NCI-H1930 (cell line): ENCODE measurements at places on chromosomes 6 and 20.

DNA sequence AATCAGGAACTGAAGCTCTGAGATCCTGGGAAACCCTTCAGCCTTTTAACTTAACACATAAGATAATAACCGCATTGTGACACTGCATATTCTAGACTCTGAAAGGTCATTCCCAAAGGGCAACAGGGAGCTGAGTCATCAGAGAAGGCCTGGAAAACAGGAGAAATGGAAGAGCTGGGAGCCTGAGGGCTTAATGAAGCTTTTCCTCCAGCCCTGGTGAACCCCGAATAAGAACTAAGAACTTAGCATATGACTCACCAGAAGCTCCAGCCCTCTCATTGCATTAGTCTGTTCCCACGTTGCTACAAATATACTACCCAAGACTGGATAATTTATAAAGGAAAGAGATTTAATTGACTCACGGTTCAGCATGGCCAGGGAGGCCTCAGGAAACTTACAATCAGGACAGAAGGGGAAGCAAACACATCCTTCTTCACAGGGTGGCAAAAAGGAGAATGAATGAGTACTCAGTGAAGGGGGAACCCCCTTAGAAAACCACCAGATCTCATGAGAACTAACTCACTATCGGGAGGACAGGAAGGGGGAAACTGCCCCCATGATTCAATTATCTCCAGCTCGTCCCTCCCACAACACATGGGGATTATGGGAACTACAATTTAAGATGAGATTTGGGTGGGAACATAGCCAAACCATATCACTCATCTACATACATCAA, 648.5 kb downstream of the TFAP2A start:
- DNase-seq = no peak

GRCh38 chr6:21447987-21448386, 145.6 kb upstream of the SOX4 start:
- DNase-seq = no peak

DNA sequence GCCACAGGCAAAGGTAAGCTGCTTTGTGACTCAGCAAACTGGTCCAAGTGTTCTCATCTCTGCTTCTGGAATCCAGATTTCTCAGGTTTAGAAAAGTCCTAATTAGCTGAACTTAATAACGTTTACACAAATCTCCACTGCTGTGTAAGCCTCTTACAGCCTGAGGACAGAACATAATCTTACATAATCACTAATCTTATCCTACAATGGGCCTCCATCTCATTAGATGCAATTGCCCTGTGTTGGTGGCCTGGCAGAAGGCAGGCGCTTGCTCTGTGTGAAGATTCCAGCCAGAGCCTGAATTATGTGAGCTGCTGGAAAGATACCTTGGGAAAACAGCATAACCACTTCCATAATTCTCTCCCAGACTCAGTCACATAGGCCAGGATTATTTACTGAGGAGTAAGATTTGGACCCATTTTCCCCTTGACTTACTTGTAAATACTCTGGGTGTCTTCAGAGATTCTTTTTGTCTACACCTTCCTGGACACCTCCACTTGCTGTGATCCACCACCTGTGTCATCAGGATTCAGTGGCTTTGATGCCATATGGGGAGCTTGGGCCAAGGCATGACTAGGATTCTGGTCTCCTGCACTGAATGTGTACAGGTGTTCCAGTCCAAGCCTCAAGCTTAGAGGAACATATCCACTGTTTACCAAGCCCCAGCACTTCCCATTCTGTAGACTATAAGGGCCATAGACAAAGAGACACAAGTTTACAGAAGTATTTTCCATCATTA, 104.4 kb downstream of the C6orf118 start:
- no peak for DNase-seq

- no peak for DNase-seq
Measured at GRCh38 chr6:11241154-11241792, 8.8 kb upstream of the NEDD9 start.

- no peak for DNase-seq
Measured at GRCh38 chr6:45116714-45117410, 211.3 kb upstream of the RUNX2 start.

DNA sequence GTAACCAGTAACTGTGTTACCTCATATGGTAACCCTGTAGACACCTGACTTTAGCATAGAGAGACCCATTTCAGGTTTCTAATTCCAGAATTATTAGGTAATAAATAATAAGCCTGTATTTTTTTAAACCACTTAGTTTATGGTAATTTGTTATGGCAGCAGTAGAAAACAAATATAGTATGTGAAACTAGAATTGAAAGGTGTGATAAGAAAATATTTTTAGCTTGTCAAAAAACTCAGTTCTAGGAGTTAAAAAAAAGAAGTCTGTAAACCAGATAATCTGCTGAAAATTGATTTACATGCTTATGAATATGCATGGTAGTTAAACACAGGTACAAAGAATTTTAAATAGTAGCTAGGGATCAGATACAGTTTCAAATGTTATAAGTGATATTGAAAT, 695.0 kb upstream of the GJE1 start:
- DNase-seq = no peak

DNA sequence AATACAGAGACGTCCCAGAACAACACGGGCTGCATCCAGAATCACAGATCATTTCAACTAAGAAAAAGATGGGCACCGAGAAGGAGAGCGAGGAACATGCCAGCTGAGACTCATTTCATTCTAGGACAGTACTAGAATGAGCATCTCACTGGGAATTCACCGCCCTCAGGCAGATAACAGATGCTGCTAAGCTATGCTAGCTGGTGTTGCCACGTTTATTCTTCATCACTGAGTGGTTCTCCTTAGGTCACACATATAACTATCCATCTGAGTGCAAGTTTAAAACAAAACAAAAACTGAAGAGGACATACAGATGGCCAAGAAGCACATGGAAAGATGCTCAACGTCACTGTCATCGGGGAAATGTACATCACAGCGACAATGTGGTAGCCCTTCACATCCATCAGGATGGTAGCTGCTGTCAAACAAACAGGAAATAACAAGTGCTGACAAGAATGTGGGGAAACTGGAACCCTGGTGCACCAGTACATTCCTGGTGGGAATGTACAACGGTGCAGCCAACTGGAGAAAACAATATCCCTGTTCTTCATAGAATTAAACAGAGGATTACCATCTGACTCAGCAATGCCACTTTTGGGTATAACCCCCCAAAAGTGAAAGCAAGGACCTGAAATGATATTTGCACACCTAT, 97.6 kb downstream of the SLC22A23 start:
- no peak for DNase-seq

DNA sequence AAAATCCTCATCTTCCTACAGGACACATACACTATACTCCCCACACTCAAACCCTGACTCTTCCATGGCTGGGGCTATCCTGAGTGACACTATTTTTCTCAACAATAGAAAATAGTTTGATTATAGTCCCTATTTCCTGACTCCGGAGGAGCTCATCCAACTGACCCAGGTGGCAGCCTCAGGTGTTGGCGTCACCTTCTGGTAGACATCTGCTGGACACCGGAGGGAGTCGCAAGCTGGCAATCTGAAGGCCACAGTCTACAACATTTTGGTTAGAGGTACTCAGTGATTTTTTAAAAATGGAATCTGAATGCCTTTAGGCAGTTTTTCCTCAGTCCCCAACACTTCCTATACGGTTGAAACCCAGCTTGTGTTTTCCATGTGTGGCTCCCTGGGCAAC, 32.2 kb upstream of the OCSTAMP start:
- no peak for DNase-seq

DNA sequence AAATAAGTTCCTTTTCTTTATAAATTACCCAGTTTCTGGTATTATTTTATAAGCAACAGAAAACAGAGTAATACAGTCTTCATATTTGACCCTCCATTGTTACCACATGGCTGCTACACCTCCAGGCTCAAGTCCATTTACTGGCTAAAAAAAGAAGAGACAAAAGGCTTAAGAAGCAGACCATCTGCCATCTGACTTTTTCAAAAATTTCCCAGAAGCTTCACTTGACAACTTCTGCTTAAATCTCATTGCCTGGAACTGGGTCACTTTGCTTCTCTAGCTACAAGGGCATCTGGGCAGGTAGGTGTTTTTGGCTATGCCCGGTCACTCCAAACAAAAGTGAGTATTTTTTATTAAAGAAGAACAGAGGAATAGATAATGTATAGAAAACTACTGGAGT, 118.0 kb downstream of the GRM1 start:
- no peak for DNase-seq

GRCh38 chr20:3276680-3277015, 37.7 kb upstream of the SLC4A11 start:
- DNase-seq = no peak

- no peak for DNase-seq
Measured at GRCh38 chr6:134449781-134450180, 131.9 kb upstream of the SGK1 start.

DNA sequence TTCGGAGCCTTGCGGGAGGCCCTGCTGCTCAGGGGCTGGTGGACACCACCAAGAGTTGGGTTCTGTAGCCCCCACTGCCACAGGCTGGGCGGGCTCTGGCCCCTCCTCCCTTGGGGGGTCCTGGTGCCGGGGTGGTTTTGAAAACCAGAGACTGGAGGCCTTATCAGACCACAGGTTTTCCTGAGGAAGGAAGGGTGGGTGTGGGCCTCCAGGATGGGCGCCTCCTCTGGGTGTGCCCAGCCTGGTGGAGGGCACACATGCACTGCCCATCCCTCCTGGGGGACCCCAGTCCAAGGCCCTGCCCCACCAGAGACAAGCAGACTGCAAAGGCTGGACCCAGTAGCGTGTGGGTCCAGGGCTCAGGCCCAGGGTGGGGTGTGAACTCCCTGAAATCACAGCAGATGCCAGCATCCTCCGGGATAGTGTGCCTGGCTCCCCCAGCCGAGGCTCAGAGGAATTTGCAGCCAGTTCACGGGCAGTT, 13.5 kb upstream of the ZBTB46 start:
- no peak for DNase-seq

DNA sequence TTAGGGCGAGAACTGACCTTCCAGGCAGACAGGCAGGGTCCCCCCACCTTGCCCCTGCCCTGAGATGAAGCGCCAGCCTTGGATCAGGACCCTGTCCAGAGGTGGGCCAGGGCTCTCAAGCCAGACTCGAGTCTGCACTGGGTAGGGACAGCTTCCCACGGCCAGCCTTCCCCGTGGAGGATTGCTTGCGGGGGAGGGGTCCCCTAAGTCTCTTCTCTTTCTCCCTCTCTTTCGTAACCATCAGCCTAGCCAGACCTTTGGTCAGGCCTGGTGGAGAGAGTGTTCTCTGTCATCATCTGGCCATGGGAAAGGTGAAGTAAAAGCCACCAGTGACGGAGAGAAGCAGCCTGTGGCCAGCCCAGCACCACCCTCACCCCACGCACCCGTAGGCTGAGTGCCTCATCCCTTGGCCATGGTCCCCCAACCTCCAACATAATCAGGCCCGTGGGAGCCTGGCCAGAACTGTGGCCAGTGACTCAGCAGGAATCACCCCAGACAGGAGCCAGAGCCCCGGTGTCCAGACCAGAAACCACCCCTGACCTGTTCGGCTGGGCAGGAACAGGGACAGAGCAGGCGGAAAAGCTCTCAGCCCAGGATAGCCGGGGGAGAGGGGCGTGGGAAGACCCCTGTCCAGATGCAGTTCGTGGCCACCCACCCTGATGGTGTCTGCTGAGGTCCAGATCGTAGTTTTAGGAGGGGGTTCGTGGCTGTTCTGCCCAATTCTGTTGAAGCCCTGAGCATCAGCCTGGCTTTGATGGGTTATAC, 47.1 kb downstream of the SNAI1 start:
- DNase-seq = no peak

DNA sequence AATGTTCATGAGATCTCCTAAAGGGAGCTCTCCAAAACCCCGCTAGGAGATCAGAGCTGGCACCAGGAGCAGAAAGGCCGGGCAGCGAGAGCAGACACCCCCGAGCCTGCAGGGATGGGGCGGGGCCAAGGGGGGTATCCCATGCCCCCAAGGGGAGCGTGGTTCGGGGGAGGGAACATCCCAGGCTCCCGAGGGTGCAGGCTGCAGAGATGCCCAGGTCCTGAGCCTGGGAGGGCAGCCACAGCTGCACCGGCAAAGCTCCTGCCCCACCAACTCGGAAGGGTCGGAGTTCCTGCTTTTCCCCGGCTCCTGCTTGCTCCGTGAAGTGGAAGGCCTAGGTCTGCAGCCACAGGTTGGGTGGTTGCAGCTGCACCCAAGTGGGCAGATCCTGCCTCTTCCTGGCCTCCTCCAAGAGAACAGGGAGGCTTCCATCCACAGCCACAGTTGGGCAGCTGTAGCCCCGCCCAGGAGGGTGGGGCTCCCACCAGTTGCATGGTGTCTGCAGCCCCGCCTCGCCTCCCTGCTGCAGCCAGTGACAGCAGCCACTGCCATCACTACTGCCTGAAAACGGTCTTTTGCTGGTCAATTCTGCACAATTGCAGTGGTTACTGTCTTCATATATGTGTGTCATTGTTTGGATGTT, 13.4 kb upstream of the GMNN start:
- no peak for DNase-seq

- DNase-seq = no peak
Measured at GRCh38 chr6:54085541-54085940, 25.7 kb upstream of the MLIP start.

- DNase-seq = no peak
Measured at GRCh38 chr6:37456126-37456525, 23.1 kb downstream of the CMTR1 start.

DNA sequence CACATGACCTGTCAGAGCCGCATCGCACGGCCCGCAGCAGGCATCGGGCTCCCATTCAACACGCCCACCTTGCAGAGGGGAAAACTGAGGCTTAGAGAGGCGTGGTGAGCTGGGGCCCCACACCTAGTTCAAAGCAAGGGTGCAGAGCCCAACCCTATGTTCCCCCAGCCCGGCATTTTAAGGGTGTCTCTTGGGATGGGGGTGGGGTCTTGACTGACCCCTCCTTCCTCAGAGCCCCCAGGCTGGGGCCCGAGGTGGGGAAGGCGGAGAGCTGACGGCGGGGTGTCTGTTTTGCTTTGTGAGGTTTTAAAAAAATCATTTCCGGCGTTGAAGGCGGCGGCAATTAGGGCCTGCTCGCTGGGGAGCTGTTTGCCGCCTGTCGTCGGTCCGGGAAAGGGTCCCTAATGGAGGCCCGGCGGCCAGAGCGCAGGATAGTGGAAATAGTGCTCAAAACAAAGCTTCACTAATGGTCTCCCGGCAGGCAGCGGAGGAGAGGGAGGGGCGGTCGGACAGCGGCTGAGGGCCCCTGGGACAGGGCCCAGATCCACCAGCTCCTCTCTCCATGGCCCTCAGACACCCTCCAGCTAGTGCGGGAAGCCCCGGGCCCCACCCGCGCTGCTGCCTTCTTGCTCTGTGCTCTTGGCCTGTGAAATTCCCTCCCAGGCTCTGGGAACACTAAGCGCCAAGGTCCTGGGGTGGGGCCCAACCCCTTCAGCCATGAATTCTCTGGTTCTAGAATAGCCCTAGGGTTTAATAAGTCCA, 11.9 kb downstream of the VSTM2L start:
- no peak for DNase-seq

- DNase-seq = no peak
Measured at GRCh38 chr20:43572891-43573290, 14.1 kb downstream of the SGK2 start.
